ENCODE measurements at places on chromosomes 2 and 18. TPM values are rescaled to one million over a fixed set of nuclear protein-coding genes. Genes with fewer than 3 reads are reported as not detected.

Gene CYP27A1
- polyA plus RNA-seq = 266 TPM

Gene SLC14A1
- polyA plus RNA-seq = not detected

Gene TSPYL6
- polyA plus RNA-seq = 0.03 TPM

Gene POMC
- not detected for polyA plus RNA-seq

Gene KCNK3
- polyA plus RNA-seq = not detected

Gene FBXO41
- 11.1 TPM for polyA plus RNA-seq

Gene SLC39A6
- 53.5 TPM for polyA plus RNA-seq

Gene CDH20
- not detected for polyA plus RNA-seq

Gene GRB14
- polyA plus RNA-seq = 4.6 TPM

Gene GBX2
- polyA plus RNA-seq = not detected

Gene COMMD1
- 22.8 TPM for polyA plus RNA-seq

Gene TMEM247
- polyA plus RNA-seq = not detected

Gene VSNL1
- 95.9 TPM for polyA plus RNA-seq

Gene RTKN
- polyA plus RNA-seq = 187 TPM

Gene GAD1
- polyA plus RNA-seq = not detected

Gene INHBB
- 2.4 TPM for polyA plus RNA-seq

Gene POU3F3
- not detected for polyA plus RNA-seq

Gene SERTAD2
- polyA plus RNA-seq = 23.5 TPM

Gene INHA
- polyA plus RNA-seq = 15.2 TPM

Gene UGGT1
- 26.7 TPM for polyA plus RNA-seq

Gene DTYMK
- polyA plus RNA-seq = 39.5 TPM

Gene DOCK10
- polyA plus RNA-seq = not detected

Gene CHST10
- 10.5 TPM for polyA plus RNA-seq

Gene DRC1
- polyA plus RNA-seq = not detected

Gene PPIG
- polyA plus RNA-seq = 31.3 TPM

Gene CDH2
- 36.1 TPM for polyA plus RNA-seq

Gene LOXL3
- 7.2 TPM for polyA plus RNA-seq
